ENCODE measurements at places on chromosomes 6 and 20.

GRCh38 chr20:22801528-22801927 lies 217.2 kb upstream of the FOXA2 start:
- no peak for DNase-seq

DNA sequence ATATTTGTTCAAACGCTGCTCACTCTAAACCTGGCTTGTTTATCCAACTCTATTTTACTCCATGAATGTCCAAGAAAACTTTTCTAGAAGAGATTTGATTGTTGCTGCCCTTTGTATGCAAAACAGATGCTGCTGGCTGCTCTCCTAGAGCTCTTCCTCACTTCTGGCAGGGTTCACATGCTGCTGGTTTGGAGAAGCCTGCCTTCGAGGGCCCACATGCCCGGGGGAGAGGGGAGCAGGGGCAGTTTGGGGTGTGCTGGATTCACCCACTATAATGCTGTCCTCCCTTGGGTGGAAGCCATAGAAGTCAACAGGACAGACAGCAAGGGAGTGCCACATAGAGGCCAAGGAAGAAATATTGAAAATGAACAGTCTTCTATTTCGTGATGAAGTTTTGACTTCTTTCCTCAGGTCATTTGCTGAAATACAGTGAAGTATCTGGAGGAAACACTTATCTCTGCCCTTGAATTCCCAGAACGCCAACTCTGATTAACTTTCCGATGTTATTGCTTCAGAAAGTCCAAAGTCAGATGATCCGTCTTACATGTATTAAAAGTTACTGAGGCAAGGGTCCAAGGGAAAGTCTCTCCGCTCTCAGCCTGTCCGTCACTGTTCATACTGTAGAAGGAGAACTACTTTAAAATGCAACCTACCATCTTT lies 32.4 kb downstream of the LY86 start:
- DNase-seq: no peak

DNA sequence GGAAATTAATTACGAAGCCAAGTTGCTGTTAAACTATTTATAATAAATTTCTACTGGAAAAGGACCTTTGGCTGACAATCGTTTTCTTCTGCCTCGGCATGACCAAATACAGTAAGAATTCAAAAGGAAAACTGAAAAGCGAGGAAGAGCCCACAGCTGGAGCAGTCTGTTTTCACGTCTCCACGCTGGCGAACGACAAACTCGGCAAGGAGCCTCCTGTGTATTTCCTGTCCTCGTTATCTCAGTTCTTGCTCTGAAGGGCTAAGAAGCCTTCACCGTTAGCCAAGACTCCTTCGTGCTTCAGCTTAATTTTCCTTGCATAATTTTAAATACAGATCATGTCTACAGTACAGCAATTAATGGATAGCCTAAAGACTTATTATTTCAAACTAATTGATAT lies 214.3 kb upstream of the PLCB4 start:
- DNase-seq: no peak

DNA sequence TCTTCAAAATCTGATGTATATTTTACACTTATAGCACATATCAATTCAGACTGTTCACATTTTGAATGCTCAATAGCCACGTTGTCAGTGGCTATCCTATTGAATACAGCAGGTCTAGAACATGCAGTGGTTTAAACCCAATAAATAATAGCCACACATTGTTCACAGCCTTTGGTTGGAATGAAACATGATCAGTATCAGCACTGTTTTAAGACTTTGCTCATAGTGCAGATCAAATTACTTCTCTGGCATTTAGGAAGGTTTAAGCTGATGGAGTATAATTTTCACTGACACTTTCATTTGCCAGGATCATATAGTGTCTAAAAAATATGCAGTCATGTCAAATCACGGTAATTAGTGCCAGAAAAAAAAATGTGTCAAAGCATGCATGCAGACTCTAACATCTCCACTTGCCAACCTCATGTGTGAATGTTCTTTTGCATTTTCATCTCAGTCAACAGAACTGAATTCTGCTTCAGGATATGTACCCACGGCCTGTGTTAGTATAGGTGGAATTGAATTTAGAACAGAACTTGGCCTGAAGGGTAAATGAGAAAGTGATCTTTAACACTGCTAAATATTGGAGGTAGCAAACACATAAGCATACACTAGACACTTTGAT lies 184.1 kb downstream of the SLC24A3 start:
- DNase-seq: no peak

GRCh38 chr6:56552187-56553130 lies 90.2 kb downstream of the DST start:
- no peak for DNase-seq

- DNase-seq: no peak
These were observed 34.8 kb upstream of the AFDN start for GRCh38 chr6:167791780-167792478.

- DNase-seq: no peak
These were observed 99.7 kb downstream of the F13A1 start for GRCh38 chr6:6220718-6221117.
